ENCODE measurements at places on chromosomes 2 and 18. TPM values are rescaled to one million over a fixed set of nuclear protein-coding genes. Genes with fewer than 3 reads are reported as not detected.

Gene DSG2
- total RNA-seq, result 0.45 TPM

Gene L3MBTL4
- total RNA-seq, result 0.10 TPM

Gene KYNU
- not detected for total RNA-seq

Gene FBXO48
- 1.2 TPM for total RNA-seq

Gene ECEL1
- 0.12 TPM for total RNA-seq

Gene NCOA1
- total RNA-seq, result 14.0 TPM

Gene GKN1
- total RNA-seq, result not detected

Gene TLX2
- 0.10 TPM for total RNA-seq

Gene SKOR2
- not detected for total RNA-seq

Gene KLHL14
- total RNA-seq, result not detected

Gene MAP2
- 0.67 TPM for total RNA-seq

Gene C2orf42
- total RNA-seq, result 19.2 TPM

Gene ASAP2
- total RNA-seq, result 0.14 TPM

Gene POTEC
- not detected for total RNA-seq

Gene CNGA3
- not detected for total RNA-seq

Gene OR6B2
- total RNA-seq, result not detected

Gene CHRND
- not detected for total RNA-seq

Gene TEX44
- not detected for total RNA-seq

Gene VAMP5
- total RNA-seq, result 18.4 TPM

Gene MEIS1
- not detected for total RNA-seq
